Activated CD8-positive, alpha-beta T cell treated with anti-CD3 and anti-CD28 coated beads, Interleukin-2, amount 10 ng/mL, durations not matched to agents 7 days and 5 days (primary cell): ENCODE measurements at places on chromosomes 12 and 14. TPM values are rescaled to one million over a fixed set of nuclear protein-coding genes. Genes with fewer than 3 reads are reported as not detected.

FGF23 gene
- total RNA-seq, result not detected

DNA sequence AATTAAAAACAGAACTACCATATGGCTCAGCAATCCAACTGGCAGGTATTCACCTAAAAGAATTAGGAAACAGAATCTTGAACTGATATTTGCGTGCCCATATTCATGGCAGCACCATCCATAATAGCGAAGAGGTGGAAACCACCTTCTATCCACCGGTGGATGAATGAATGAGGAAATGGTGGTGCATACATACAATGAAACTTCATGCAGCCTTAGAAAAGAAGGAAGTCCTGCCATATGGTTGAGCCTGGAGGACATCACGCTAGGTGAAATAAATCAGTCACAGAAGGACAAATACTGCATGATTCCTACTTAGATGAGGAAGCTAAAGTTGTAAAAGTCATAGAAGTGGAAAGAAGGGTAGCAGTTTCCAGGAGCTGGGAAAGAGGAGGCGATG, 6.6 kb downstream of the TCL1A start:
- DNase-seq, result no peak

GRCh38 chr12:105206686-105207374, 29.1 kb downstream of the APPL2 start:
- DNase-seq, result no peak

TPPP2 gene
- total RNA-seq, result not detected

DNA sequence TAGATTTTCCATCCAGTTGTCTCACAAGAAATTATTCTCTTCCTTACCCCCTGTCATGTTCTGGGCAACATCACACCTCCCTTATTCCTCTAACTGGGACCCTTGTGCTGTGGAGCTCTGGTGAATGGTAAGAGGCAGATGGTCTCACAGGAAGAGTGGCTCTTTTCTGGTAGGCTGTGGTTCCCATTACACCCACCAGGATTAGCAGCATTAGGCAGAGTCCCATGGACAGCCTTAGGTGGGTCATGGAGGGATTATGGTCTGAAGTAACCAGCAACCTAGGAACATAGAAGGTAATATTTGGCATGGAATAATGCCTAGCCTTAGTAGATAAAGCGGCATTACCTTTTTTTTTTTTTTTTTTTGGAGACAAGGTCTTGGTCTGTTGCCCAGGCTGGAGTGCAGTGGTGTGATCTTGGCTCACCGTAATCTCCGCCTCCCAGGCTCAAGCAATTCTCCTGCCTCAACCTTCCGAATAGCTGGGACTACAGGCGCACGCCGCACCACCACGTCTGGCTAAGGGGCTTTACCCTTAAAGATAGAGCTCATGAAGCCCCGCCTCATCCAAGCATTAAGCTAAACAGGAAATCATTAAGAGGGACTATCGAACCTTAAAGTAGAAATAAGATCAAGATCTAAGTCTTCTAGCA, 4.0 kb downstream of the C14orf119 start:
- no peak for DNase-seq

DNA sequence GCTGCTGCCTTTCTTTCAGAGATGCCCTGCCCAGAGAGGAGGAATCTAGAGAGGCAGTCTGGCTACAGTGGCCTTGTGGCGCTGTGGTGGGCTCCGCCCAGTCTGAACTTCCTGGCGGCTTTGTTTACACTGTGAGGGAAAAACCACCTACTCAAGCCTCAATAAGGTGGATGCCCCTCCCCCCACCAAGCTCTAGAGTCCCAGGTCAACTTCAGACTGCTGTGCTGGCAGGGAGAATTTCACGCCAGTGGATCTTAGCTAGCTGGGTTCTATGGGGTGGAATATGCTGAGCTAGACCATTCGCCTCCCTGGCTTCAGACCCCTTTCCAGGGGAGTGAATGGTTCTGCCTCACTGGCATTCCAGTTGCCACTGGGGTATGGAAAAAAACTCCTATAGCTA, 25.6 kb downstream of the SPATA7 start:
- DNase-seq, result no peak

DNA sequence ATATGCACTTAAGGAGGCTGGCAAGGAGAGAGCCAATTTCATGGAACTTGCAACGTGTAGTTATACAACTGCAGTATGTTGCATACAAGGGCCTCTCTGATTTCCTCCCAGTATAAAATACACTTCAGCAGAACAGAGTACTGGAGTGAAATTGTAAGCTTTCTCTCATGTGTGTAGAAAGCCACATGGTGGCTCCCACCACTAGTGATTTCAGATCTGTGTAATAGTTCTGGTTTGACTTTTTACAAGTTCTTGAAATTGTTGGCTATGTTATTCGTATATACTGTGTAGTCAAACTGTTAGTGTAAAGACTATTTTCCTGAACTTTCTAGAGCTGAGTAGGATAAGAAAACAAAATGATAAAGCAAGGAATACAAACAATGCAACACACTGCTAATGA, 16.4 kb upstream of the LMO3 start:
- no peak for DNase-seq

TEP1 gene
- 48.7 TPM for total RNA-seq

DNA sequence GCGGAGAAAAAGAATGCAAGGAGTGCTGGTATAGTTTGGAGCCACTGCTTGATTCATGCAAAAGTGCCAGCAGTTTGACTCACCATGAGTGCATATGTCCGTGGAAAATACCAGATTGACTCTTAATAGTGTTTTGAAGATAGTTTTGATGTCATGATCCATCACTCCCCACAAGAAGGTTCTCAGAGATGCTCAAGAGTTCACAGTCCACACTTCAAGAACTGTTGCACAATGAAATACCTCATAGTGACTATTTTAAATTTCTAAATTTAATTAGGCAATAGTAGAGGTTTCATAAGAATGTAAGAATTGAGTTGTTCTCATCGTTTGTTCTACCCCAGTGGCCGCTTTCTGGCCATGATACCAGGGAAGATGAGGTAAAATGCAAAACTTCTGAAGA, 286.6 kb upstream of the RGS6 start:
- no peak for DNase-seq

IL31 gene
- total RNA-seq, result not detected

- no peak for DNase-seq
These were observed 13.5 kb downstream of the TBX3 start for GRCh38 chr12:114670291-114670980.

HOXC12 gene
- not detected for total RNA-seq

GRCh38 chr14:65993996-65994395, 492.2 kb upstream of the CCDC196 start:
- DNase-seq, result no peak

PCK2 gene
- total RNA-seq, result 54.9 TPM

GRCh38 chr12:53929527-53929926, 9.1 kb upstream of the HOXC13 start:
- no peak for DNase-seq

DNA sequence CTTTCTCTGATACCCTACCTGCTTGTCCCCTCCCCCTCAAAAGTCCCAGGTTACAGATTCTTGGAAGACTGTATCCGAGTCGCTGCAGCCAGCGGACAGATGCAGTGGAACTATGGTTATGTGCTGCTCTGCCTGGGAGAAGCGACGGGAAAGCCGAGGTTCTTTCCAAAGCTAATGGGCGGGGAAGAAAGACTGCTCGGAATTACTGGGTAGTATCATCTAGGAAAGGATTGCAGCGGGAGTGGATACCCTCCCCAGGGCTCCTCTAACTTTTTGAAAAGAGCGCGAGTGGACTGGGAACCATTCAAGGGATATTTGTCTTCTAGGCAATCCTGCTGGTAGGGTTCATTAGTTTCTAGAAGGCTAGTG, 1.4 kb downstream of the PTHLH start:
- DNase-seq, result no peak

- DNase-seq, result no peak
These were observed 54.3 kb downstream of the PTPN11 start for GRCh38 chr12:112473056-112473455.

- no peak for DNase-seq
These were observed 19.4 kb upstream of the LIMA1 start for GRCh38 chr12:50302686-50303085.

KRT79 gene
- total RNA-seq, result not detected

- DNase-seq, result no peak
These were observed 37.3 kb downstream of the PPP1R12A start for GRCh38 chr12:79897617-79898016.

- no peak for DNase-seq
These were observed 86.0 kb downstream of the PHLDA1 start for GRCh38 chr12:75945581-75945980.

DPF3 gene
- 10.7 TPM for total RNA-seq

DNA sequence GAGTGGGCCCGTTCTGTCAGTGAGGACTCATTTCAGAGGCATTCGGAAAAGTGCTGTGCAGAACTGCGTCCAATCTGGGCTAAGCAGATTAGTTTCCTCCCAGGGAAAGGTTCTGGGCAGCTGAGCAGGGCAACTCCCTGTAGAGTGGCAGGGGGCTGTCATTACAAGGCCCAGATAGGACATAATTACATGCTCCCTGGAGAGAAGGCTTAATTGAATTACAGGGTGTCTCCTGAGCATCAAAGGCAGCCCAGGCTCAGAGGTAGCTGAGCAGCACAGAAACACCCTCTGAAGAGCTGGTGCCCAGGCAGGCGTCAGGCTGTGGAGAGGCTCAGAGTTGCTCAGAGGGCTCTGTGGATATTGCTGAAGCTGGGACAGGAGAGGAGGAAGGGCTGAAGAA, 36.0 kb downstream of the SLC8A3 start:
- no peak for DNase-seq

- no peak for DNase-seq
These were observed 251.7 kb downstream of the EFCAB11 start for GRCh38 chr14:89702876-89703200.

GRCh38 chr12:27426743-27427487, 19.6 kb upstream of the SMCO2 start:
- DNase-seq, result no peak

PTPRB gene
- total RNA-seq, result not detected

- no peak for DNase-seq
These were observed 48.9 kb upstream of the POC1B start for GRCh38 chr12:89574736-89575208.

C1R gene
- 3.7 TPM for total RNA-seq

ESR2 gene
- 0.16 TPM for total RNA-seq

GRCh38 chr14:54893151-54893760, 9.4 kb downstream of the GCH1 start:
- peak; percentile 39 for DNase-seq

DNA sequence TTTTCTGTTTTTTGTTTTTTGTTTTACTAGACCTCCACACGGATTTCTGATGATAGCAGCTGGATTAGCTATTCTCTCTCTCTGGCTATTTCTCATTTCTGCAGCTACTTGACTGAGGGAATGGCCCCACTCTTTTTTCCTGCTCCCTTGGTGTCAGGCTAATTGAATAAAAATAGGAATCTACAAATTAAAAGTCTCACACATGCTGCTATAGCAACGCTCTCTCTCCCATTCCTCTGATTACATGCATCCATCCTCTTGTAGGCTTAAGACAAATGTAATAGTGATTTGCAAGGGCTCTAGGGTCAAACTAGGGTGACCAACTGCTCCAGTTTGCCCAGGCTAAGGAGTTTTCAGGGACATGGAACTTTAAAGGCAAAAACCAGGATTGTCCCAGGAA, 221.8 kb downstream of the PHLDA1 start:
- DNase-seq, result no peak

- no peak for DNase-seq
These were observed 16.2 kb upstream of the MYL2 start for GRCh38 chr12:110936367-110937103.

SSPN gene
- total RNA-seq, result not detected

GRCh38 chr14:102785595-102785963, 8.3 kb downstream of the TRAF3 start:
- no peak for DNase-seq

GRCh38 chr12:40827683-40828592, 135.7 kb downstream of the CNTN1 start:
- DNase-seq, result no peak

DNA sequence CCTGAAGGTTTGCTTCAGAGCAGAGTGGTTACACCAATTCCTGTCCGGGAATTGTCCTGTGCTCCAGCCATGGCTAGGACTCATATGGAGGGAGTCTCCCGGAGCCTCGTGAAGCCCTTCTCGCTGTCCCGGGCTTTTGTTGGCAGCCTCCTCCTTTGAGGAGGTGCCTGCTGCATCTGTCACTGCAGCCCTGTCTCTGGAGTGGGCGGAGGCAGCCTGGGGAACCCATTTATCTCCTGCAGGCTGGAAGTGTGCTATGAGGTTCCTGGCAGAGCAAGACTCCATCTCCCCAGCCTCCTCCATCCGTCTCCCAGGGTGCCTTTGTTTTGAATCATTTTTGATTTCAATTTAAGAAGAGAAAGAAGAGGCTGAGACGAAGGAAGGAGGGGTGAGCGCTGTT, 355.3 kb downstream of the GLT1D1 start:
- no peak for DNase-seq

DNA sequence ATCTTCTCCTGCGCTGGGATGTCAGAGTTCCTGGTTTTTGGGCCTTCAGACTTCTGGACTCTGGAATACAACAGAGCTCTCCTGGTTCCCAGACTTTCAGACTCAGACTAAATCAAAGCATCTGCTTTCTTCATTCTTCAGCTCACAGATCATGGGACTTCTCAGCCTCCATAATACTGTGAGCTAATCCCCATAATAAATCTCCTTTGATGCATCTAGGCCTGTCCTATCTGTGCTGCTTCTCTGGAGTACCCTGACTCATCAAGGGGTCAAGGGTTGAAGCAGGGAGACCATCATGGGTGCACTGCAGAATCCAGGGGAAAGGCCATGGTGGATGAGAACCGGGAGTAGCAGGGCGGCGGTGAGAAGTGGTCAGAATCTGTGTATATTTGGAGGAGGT, 1094.1 kb upstream of the TMEM132C start:
- no peak for DNase-seq

GRCh38 chr12:132217371-132217770, 73.1 kb downstream of the NOC4L start:
- no peak for DNase-seq

DNA sequence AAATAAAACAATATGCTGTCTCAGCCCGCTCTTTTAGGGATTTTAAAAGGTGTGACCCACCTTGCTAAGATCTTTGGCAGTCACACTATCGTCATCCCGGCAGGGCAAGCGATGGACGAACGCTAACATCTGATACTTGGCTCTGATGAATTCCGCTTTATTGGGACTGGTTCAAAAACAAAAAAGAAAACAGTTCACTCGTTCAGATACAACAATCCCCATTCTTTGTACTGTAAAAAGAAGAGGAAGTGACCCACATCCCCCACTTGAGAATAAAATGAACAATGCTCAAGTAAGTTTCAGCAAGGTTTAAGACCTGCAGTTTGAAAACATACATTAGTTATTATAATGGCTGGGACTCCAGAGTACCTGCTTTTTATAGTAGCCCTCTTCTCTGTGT, 7.3 kb downstream of the GIT2 start:
- DNase-seq, result no peak

KRT3 gene
- not detected for total RNA-seq

SLC16A7 gene
- total RNA-seq, result 35.9 TPM

DNA sequence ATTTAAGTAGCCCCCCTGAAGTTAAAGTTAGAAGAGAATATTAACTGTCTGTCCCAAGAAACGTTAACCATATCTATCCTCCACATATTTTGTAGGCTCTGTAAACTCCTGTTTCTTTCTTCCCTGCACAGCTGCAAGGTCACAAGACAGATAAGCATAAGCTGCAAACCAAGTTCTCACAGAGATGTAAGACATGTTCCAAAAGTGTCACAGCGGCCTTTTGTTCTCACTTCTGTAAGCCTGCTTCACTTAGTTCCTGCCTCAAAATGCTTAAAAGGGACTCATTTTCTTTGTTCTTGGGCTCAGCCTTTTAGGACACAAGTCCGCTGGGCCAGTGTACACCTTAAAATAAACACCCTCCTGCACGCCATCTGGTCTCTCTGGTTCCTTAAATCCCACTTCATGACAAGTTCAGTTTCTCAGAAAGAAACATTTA, 3.2 kb downstream of the RNASE1 start:
- no peak for DNase-seq
